ENCODE measurements at places on chromosomes 2 and 18. TPM values are rescaled to one million over a fixed set of nuclear protein-coding genes. Genes with fewer than 3 reads are reported as not detected.

DNA sequence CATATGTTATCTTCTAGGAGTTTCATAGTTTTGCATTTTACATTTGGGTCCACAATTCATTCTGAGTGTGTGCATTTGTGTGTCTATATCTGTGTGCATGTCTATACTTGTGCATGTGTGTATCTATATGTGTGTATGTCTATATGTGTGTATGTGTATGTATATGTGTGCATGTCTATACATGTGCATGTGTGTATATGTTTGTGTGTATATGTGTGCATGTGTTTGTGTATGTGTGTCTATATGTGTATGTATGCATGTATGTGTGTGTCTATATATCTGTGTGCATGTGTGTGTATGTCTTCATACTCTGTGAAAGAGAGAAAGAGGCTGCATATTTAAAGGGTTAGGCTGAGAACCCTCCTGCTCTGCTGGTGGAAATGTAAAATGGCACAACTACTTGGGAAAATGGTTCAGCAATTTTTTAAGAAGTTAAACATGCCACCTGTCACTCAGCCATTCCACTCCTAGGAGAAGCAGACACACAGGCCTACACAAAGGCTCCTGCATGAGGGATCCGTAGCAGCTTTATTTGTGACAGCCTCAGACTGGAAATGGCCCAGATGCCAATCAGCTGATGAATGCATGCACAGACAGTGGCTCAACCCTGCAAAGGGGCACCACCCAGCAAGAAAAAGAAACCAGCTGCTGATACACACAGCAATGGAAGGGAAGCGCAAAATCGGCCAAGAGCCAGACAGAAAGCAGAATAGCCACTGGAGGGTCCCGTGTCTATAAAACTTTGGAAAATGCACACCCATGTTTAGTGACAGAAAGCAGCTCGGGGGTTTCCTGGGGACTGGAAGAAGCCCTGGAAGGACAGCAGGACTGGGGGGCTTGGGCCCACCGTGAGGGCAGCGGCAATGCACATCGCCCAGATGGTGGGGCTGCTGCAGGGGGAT is 146.8 kb downstream of the SEPTIN10 start:
- no peaks in the 10 kb centered on the region for H3K4me1 ChIP-seq
- no peaks in the 10 kb centered on the region for H3K27me3 ChIP-seq
- no peak overlapping the region for H3K4me3 ChIP-seq
- no peaks in the 10 kb centered on the region for H3K36me3 ChIP-seq

DNA sequence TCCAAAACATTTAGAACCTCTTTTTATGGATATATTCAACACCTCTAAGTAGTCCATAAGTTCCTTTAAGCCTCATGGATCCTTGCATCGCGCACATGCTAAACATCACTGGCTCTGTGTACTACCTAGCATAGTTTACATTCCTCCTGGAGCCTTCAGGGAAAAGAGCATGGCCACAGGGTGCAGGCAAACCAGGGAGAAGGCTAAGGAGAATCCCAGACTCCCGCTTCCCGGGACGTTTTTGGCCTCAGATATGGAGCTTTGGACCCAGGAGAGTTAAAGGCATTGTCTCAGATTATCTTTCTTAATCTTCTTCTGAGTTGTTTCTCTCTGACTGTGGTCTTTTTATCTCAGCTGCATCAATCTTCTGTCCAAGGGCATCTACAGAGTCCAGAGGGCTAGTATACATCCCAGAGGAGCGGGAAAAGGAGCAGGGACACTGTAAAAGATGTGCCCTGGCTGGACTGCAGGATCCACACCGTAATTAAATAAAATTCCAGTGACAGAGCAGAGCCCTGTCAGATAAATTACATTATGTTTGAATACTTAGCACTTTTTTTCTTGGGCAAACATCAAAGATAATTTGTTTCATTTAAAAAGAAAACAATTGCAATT is 36.9 kb downstream of the RIT2 start:
- no peak overlapping the region for H3K4me3 ChIP-seq
- H3K4me1 ChIP-seq, result no peaks in the 10 kb centered on the region
- no peaks in the 10 kb centered on the region for H3K27me3 ChIP-seq
- DNase-seq, result no peak

DNA sequence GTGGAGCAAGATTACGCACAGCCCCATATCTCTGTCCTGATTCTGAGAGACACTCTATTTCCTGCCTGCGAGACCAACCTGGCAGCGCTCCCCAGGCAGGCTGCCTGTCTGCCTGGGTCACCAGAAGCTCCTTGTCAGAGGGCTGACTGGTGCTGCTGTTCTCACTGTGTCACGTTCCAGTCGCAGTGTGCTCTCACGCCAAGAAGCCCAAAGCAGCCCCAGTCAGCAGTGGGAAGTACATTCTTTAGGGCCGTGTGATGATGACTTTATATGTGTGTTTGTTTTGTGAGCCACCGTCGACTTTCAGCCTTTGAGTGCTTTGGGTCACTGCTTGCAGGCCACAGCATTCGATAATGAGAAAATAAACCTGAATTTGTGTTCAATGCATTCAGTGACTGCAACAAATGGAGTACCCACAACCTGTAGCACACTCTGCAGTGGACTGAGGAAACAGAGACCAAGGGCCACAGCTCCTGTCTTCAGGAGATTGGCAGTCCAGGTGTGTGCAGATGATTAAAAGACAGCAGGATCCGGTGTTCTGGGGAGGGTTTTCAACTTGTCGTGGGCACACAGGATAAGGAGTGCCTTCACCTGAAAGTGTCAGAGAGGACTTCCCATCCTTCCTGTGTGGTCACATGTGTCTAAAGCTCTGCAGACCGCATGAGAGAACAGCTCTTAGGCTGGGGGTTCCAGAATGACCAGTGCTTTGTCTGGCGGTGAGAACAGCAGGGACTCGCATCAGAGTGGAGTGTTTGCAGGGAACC is 4.8 kb downstream of the TNFRSF11A start:
- no peak overlapping the region for H3K27ac ChIP-seq
- H3K4me1 ChIP-seq, result peaks cover 9% of the 10 kb centered on the region
- H3K27me3 ChIP-seq, result peaks cover 29% of the 10 kb centered on the region
- H3K4me3 ChIP-seq, result no peak overlapping the region

DNA sequence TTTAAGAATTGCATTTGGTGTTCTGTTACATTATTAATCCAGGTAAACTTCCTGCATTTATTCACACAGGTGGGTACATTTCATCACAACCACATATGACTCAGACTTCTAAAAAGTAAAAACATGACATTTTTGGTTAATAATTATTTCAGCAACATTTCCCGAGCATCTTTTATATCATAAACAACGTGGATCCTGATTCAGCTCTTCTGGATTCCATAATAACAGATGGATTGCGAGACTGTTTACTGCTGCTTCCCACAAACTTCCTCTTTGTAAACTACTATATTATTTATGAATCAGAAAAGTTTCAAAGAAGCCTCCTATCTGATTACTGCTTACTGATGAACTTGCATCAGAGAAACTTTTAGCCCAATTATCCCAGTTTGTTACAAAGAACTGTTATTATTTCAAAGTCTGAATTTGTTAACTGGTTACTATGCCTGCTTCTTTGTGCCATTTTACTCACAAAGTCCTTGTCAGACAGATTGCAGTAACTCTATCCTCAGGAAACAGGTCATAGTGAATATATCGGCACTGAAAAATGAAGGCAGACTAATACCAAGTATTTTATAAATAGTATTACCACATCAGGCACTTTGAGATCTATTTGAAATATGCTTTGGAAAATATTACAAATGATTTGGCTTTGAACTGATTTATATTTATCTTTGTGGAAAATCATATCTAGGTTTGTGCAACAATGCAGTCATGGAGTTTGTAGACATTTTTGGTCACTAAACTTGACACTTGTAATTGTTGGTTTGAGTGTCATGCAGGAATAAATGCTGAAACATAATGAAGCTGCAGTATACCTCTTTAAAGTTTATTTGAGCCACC is 511.6 kb downstream of the PLCL1 start:
- no peaks in the 10 kb centered on the region for H3K36me3 ChIP-seq
- no peak overlapping the region for H3K4me3 ChIP-seq
- no peak for DNase-seq
- H3K4me1 ChIP-seq, result no peaks in the 10 kb centered on the region

- no peaks in the 10 kb centered on the region for H3K36me3 ChIP-seq
- DNase-seq, result no peak
- no peak overlapping the region for H3K27ac ChIP-seq
Observed at GRCh38 chr2:6880200-6880733, 2.7 kb downstream of the RSAD2 start.

- H3K36me3 ChIP-seq, result no peaks in the 10 kb centered on the region
- DNase-seq, result no peak
- no peaks in the 10 kb centered on the region for H3K4me1 ChIP-seq
Observed at GRCh38 chr18:12359515-12359927, 17.5 kb downstream of the AFG3L2 start.

DNA sequence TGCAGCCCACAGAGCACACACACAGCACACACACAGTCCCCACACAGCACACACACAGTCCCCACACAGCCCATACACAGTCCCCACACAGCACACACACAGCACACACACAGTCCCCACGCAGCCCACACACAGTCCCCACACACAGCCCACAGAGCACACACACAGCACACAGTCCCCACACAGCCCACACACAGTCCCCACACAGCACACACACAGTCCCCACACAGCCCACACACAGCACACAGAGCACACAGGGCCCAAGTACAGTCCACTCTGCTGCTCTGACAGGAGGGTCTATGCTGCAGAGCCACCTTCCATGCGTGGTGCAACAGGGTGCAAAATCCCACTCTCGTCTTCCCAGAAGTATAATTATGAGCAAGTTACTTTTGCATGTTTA is 240.5 kb upstream of the SALL3 start:
- no peak overlapping the region for H3K27ac ChIP-seq
- no peaks in the 10 kb centered on the region for H3K4me1 ChIP-seq
- no peak overlapping the region for H3K4me3 ChIP-seq
- no peak for DNase-seq

DNA sequence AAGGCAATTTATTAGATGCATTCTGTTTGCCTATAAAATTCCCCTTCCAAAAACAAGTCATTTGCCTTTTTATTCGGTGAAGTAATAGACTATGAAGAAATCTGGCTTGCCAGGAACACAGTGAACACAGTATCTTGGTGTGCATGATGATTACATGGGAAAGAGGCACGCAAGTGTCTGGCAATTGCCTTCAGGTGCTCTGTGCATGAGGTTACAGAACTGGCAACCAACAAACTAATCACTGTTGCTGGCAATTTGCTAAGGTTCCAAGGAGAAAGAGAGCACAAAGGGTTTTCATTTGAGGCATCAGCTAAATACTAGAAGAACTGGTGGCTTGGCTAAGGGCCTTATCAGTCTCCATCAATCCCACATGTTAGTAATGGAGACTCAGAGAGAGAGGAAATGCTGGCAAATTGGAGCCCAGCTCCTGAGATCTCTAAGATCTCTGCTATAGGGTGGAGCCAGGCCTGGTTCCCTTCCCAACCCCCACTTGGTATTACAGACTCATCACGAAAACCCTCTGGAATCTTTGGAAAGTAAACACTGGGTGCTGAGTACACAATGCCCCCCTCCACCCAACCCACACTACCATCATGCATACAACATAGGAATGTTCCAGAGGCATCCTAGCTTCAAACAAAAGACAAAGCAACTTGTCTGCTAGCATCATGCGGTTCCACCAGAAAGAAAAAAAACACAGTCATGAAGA is 10.4 kb downstream of the RNF152 start:
- H3K27ac ChIP-seq, result no peak overlapping the region
- no peaks in the 10 kb centered on the region for H3K4me1 ChIP-seq
- H3K36me3 ChIP-seq, result no peaks in the 10 kb centered on the region
- no peaks in the 10 kb centered on the region for H3K27me3 ChIP-seq
- no peak for DNase-seq

DNA sequence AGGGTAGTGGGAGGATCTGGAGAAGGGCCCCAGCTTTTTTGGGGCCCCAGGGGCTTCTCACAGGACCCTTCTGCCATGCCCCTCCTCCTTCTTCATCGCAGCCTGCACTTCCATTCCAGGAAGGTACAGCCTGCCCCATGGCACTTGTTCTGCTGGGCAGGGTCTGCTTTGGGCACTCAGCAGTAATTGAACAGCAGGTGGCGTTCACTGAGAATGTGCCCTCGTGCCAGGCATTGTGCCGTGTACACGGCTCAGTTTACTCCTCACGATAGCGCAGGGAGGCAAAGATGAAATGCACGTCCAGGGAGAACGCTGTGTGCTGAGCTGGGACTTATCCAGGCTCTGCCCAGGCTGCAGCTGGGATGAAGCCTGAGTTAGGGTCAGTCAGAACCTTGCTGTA is 54.8 kb upstream of the ASB18 start:
- H3K4me1 ChIP-seq, result no peaks in the 10 kb centered on the region
- no peak overlapping the region for H3K4me3 ChIP-seq
- no peaks in the 10 kb centered on the region for H3K27me3 ChIP-seq

GRCh38 chr2:193584522-193584938 is 1389.8 kb upstream of the TMEFF2 start:
- H3K4me1 ChIP-seq, result no peaks in the 10 kb centered on the region
- no peaks in the 10 kb centered on the region for H3K36me3 ChIP-seq
- no peak overlapping the region for H3K27ac ChIP-seq

GRCh38 chr2:58466804-58467203 is 225.7 kb upstream of the FANCL start:
- no peaks in the 10 kb centered on the region for H3K27me3 ChIP-seq
- DNase-seq, result no peak
- no peaks in the 10 kb centered on the region for H3K36me3 ChIP-seq
- no peak overlapping the region for H3K27ac ChIP-seq
- H3K4me3 ChIP-seq, result no peak overlapping the region
- no peaks in the 10 kb centered on the region for H3K4me1 ChIP-seq

- no peaks in the 10 kb centered on the region for H3K4me1 ChIP-seq
- DNase-seq, result no peak
- H3K27me3 ChIP-seq, result no peaks in the 10 kb centered on the region
- H3K27ac ChIP-seq, result no peak overlapping the region
Observed at GRCh38 chr2:212392544-212392943, 146.1 kb downstream of the ERBB4 start.

- DNase-seq, result no peak
- no peaks in the 10 kb centered on the region for H3K4me1 ChIP-seq
- H3K36me3 ChIP-seq, result no peaks in the 10 kb centered on the region
- no peaks in the 10 kb centered on the region for H3K27me3 ChIP-seq
- H3K27ac ChIP-seq, result no peak overlapping the region
Observed at GRCh38 chr18:25672490-25672889, 320.5 kb upstream of the ZNF521 start.

GRCh38 chr18:23710068-23710527 is 20.8 kb downstream of the LAMA3 start:
- H3K27ac ChIP-seq, result no peak overlapping the region
- H3K4me1 ChIP-seq, result no peaks in the 10 kb centered on the region
- no peaks in the 10 kb centered on the region for H3K36me3 ChIP-seq
- H3K27me3 ChIP-seq, result no peaks in the 10 kb centered on the region
- DNase-seq, result no peak

The ZSWIM2 gene
- total RNA-seq, result not detected

The IL1RN gene
- total RNA-seq, result not detected

The GCA gene
- total RNA-seq, result 3.8 TPM

The FOXD4L1 gene
- total RNA-seq, result not detected

The EPHA4 gene
- 45.6 TPM for total RNA-seq

The SERPINB4 gene
- total RNA-seq, result not detected

The GPAT2 gene
- 5.3 TPM for total RNA-seq
